Putamen (tissue), 1 donor: ENCODE measurements at places on chromosomes 1 and 21.

GRCh38 chr21:20802631-20803260 lies 195.5 kb upstream of the NCAM2 start:
- DNase-seq, result peak; percentile 56

DNA sequence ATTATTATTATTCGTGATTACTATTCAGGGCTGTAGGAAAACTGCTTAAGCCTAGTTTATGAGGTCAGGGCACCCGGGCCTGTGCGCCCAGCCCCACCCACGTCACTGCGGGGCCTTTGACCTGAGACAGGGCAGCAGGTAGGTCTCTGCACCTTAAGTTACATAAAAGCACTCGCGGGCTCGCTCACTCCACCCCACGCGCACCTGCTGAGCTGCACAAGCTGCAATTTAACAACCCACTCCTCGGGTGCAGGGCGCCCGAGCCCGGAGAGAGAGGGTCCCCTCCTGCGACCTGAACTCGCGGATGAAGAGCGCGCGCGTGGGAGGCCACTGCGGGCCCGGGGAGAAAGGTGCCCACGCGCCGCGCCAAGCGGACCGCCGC lies 477 bp downstream of the ICMT start:
- DNase-seq, result peak; percentile 62

DNA sequence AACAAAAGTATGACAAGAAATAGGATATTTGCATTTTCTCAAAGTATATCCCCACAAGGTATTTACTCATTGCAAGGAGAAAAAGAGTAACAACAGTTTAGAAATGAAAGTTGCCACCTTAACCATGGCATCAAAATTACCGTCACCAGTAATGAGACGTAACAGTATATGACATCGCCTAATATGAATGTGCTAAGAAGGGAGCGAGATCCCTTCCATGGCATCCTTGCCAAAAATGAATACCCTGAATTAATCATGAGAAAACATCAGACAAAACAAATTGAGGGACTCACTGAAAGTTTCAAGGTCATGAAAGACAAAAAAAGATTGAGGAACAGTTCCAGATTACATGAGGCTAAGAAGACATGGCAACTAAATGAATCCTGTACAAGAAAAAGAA lies 78.9 kb upstream of the MROH9 start:
- no peak for DNase-seq

DNA sequence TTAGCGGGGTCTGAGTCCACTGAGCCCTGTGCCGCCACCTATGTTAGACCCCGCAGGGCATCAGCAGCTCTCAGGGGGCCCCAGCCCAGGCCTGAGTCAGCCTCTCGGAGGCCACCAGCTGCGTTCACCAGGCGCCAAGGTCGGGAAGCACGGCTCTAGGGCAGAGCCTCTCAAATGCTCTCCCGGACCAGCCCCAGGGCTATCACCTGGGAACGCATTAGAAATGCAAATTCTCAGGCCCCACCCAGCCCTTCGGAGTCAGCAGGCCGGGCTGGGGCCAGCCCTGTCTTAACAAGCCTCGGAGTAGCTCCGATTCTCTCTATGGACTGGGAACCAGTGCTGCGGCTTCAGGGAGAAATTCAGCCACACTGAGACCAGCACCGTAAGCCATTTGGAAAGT lies 37.2 kb upstream of the TSPEAR start:
- no peak for DNase-seq

GRCh38 chr1:209743145-209743482 lies 12.7 kb upstream of the TRAF3IP3 start:
- no peak for DNase-seq

DNA sequence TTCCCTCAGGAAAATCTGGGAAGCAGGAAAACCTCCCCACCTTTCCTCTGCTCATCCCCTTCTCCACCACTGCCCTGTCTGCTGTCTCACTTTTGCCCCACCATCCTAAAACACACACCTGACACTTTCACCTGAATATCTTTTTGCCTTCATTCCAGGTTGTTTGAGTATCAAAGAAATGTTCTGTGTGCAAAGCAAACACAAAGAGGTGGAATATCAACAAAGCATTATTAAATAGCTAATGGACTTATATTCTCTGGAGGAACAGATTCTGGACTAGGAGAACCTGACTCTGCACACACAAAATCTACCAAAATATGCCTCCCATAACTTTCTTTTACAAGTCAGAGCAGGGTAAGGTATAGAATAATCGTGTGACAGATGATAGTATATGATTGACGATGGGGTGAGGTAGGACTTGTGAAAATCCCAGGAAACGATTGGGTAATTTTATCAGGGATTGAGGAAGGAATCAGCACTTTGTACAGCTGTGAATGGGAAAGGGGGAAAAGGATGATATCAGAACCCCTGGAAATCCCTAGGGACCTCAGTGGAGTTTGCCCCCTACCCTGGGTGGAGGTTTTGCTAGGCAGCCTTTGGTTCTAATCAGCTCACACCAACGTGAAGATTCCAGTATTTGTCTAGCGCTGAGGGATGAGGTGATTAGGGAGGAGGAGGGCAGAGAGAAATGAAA lies 87.7 kb downstream of the PROX1 start:
- DNase-seq, result no peak
